ENCODE measurements at places on chromosomes 3 and 15.

GRCh38 chr3:138740072-138740471 is 94.7 kb downstream of the PIK3CB start:
- no peak for DNase-seq

- no peak for DNase-seq
These were observed 33.9 kb downstream of the SCN10A start for GRCh38 chr3:38782148-38782547.

- DNase-seq, result peak; percentile 30
These were observed 6.3 kb downstream of the THBS1 start for GRCh38 chr15:39587096-39587721.

DNA sequence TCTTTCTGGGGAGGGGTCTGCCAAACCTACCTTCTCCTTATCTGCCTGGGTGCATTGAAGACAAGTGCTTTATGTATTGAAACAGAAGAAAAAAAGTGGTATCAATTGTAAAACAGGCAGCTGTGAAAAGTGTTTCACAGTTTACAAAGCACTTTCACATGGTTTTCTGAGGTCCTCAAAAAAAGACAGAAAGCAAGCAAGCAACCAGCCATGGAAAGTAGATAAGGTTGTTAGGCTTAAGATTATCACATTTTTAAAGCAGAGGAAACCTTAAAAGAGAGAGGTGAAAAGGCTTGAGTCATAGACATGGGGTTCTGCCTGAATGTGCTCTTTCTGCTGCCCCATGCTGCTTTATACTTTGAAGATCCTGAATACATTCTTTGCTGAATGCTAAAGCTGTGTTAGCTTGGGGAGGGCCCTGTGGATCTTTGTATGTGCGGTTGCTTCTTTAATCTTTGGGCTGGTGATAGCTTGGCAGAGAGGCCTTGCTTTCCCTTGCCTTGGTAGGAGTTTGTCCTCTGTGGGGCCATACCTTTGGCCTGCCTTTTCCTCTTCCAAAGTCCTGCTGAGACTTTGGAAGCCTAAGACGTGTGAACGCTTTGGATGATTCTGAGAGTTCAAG is 2.6 kb downstream of the SMAD3 start:
- DNase-seq, result no peak

- no peak for DNase-seq
These were observed 63.6 kb upstream of the NR2E3 start for GRCh38 chr15:71746719-71747118.

DNA sequence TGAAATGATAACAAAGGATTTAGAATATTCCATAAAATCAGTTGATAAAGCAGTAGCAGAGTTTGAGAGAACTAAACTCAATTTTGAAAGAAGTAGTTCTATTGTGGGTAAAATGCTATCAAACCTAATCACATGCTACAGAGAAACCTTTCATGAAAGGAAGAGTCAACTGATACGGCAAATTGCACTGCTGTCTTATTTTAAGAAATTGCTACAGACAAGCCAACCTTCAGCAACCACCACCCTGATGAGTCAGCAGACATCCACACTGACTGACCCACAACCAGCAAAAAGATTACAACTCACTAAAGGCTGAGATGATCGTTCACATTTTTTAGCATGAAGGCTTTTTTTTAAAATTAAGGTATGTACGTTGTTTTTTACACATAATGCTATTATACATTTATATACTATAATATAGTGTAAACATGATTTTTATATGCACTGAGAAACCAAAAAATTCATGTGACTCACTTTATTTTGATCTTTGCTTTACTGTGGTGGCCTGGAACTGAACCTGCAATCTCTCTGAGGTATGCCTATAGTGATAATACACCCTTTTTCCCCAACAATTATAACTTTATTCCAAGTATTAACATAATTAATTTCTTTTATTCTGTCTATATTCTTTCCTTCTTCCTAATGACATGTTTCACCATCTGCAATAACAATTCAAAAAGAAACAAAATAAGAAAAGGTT is 109.9 kb downstream of the TBC1D5 start:
- peak; percentile 22 for DNase-seq

DNA sequence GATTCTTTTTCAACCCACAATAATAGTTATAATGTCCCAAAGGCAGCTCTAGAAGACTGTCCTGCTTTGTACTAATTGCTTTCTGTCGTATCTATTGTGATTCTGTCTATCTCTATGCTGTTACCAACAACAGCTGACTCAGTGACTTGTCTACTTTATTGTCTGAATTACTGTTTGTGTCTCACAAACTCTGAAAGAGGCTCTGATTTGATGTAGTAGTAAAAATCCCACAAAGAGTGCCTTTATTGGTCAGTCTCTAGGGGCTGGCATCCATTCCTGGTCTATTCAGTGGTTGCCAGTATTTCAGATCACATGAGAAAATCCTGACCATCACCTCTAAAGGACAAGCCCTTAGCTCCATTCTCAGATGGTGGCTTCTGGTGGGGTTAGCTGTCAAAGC is 254.2 kb downstream of the NSUN3 start:
- DNase-seq, result no peak

DNA sequence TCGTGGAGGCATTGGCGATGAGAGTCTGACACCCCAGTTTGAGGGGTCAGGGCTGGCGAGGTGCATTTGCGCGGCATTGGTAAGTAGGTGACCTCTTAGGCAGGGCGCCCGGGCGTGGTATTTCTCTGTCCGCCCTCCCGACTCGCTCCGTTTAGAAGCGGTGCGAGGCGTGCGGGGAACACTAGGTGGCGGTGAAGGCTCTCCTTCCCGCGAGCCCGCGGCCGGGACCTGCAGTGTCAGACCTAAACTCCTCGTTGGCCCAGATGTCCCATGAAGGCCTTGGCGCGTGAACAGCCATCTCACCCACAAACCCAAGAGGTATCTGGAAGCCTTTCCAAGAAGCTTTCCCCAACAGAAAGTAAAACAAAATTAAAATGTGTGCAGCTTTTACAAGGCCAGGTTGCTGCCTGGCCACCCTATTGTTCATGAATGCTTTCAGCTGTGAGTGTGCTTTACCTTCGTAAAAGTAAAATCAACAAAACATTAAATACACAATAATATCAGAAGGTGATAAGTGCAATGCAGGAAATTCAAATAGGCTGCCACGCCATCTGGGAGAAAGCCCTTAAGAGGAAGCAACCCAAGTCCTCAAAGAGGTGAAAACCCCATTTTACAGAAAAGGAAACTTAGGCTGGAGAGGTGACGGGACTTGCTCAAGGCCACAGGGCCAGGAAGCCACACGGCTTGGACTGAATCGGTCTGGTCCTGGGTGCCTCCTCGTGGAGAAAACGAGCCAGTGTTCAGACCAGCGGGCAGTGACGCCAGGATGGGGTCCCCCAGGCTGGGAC is 120.3 kb downstream of the ETFA start:
- DNase-seq, result peak; percentile 22

DNA sequence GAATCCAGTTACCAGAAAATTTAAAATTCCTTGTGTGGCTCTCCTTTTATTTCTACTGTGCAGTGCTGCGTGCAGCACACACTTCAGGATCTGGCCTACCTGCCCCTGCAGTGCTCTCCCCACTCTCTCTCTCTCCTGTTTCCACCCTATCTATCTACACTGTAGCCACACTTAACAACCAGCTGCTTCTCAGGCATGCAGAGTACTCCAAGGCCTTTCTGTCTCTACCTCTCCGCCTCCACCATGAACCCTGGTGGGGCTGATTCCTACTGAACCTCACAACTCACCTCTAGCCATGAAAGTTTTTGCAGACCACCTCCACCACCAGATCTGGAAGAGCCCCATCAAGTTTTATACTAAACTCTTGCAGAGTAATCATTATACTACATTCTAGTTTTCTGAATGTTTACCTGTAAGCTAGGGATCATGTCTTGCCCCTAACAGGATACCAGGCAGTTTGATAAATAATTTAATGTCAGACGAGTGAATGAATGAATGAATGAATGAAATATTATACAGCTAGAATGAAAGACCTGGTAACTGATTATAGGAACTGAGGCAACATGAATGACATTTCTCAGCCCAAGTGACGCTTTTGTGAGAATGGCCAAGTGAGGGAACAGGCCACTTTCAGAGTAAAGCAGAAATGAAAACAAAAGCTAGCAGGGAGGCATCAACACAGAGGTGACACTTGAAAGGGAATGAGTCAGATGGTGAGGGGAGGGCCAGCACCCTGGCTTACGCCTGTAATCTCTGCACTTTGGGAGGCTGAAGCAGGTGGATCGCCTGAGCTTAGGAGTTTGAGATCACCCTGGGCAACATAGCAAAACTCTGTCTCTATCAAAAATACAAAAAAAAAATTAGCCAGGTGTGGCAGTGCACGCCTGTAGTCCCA is 363.5 kb downstream of the FOXP1 start:
- no peak for DNase-seq
